Mesenteric fat pad (tissue), 1 donor: ENCODE measurements at places on chromosomes 4 and X. TPM values are rescaled to one million over a fixed set of nuclear protein-coding genes. Genes with fewer than 3 reads are reported as not detected.

The CLNK gene
- total RNA-seq, result not detected

DNA sequence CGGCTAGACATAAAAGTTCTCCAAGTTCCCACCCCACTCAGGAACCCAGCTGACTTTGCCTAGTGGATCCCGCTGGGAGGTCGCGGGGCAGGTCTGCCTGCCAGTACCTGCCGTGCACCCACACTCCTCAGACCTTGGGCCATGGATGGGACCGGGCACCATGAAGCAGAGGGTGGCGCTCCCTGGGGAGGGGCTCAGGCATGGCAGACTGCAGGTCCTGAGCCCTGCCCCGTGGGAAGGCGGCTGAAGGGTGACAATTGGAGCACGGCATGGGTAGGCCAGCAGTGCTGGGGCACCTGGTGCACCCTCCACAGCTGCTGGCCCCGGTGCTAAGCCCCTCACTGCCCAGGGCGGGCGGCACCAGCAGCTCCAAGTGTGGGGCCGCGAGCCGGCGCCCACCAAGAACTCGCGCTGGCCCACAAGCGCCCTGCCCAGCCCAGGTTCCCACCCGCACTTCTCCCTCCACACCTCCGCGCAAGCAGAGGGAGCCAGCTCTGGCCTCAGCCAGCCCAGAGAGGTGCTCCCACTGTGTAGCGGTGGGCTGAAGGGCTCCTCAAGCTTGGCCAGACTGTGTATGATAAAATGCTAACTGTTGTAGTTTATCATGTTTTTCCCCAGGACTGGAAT lies 63.1 kb downstream of the UGT2A2 start:
- DNase-seq, result no peak

GRCh38 chr4:39820186-39820585 lies 122.2 kb downstream of the UBE2K start:
- DNase-seq, result peak; percentile 2

GRCh38 chr4:38791010-38791409 lies 8.2 kb upstream of the TLR10 start:
- DNase-seq, result no peak

The CDX4 gene
- total RNA-seq, result not detected

The FGF13 gene
- total RNA-seq, result 8.7 TPM

- no peak for DNase-seq
Observed at GRCh38 chr4:95167805-95168204, 381.0 kb downstream of the UNC5C start.

The XG gene
- 3.4 TPM for total RNA-seq

DNA sequence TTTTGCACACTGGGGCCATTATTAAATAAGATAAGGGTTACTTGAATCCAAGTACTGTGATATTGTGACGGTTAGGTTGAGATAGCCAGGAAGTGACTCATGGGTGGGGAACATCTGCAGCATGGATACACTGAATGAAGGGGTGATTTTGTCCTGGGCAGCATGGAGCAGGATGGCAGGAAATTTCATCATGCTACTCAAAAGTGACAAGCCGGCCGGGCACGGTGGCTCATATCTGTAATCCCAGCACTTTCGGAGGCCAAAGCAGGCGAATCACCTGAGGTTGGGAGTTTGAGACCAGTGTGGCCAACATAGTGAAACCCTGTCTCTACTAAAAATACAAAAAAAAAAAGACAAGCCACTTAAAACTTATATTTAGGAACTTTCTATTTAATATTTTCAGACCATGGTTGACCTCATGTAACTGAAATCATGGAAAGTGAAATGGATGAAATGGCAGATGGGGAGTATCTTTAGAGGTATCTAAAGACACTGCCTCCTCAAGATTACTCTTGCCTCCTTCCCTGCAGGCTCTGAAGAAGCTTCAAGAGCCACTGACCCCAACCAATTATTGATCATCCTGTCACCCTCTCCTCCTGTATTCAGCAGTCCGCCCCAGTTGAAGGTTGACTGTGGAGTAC lies 3.9 kb upstream of the TRIM60 start:
- DNase-seq, result no peak

- DNase-seq, result no peak
Observed at GRCh38 chr4:181416966-181417365, 826.2 kb upstream of the TENM3 start.

The GLUD2 gene
- total RNA-seq, result 5.6 TPM
